Fibroblast of skin of right biceps (primary cell): ENCODE measurements at places on chromosomes 2 and 18.

DNA sequence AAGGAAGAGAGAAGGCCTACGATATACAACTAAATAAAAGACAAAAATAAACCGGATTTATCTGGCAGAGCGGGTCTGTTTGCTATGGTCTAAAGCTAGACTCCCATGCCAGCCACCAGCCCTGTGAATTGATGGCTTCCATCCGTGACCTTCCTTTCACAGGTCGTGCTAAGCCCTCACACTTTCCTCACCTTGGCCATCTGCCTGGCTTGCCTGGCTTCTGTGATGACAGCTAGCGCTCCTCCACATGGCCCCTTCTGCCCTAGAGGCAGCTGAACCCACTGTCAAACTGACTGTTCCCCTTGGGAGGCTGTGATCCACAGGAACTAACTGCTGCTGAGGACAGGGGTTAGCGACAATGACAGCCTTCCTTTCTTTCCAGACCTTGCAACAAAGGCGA is 32.5 kb downstream of the GAREM1 start:
- DNase-seq = no peak

DNA sequence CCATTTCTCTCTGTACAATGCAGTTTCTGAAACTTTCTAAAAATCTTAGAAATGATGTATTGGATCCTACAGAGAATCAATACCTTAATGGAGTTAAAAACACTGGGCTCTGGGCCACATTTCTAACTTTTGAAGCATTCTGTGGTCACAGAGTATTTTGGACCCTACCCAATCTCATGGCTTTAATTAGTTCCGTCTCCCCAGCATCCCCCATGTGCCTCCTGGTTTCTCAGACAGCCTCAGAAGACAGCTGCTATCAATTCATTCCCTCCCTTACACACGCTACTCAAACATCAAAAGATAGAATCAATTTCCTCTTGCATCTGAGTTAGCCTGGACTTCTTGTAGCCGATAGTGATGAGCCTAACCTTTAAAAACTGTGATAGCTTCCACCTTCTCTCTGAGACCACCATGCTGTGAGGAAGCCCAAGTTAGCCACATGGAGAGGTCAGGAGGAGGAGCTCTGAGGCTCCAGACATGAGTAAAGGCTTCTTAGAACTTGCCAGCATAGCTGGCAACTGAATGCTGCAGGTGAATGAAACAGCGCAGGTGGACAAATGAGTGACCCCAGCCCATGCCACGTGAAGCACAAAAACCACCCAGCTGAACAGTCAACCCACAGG is 10.4 kb downstream of the ADCY3 start:
- peak; percentile 89 for DNase-seq

GRCh38 chr18:11245879-11246278 is 96.5 kb upstream of the PIEZO2 start:
- peak; percentile 74 for DNase-seq

GRCh38 chr2:109185338-109185737 is 56.3 kb downstream of the SH3RF3 start:
- DNase-seq = peak; percentile 30

GRCh38 chr2:8004250-8004681 is 677.6 kb upstream of the ID2 start:
- DNase-seq = peak; percentile 93

DNA sequence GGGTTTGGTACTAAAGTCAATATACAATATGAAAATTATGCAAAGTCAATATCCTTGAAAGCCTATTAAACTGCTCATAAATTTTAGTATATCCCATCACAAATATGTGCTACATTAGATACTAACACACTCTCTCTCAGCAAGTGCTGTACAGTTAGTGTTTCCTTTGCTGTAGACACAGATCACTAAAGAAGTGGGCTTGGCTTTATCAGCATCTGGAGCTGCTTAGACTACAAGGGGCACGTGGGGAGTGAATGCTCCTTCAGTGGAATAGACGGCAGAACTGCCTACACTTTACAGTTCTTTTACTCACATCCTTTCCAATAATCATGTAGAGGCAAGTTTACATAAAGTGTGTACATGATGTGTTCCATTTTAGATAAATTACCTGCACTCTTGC is 26.0 kb upstream of the EFEMP1 start:
- no peak for DNase-seq

DNA sequence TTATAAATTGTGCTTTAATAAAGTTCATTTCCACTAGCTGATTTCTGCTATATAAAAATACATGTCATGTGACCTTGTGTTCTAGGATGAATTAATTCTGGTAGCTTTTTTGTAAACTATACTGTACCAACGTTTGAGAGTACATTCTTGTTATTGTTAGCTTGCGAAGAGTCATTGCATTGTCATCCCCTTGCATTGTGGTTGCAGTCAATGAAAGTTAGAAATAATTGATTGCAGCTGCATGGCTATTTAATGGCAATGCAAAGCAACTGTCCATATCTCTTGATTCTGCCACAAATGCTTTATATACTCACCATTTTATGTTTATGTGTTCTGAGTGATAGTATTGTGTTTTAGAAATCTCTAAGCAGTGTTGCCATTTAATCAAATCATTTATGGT is 91.6 kb downstream of the ZNF407 start:
- DNase-seq = peak; percentile 83

GRCh38 chr2:11250400-11251196 is 93.8 kb downstream of the ROCK2 start:
- peak; percentile 39 for DNase-seq

- no peak for DNase-seq
Measured at GRCh38 chr2:56803596-56803995, 619.8 kb downstream of the CCDC85A start.

GRCh38 chr2:160353166-160353565 is 140.4 kb downstream of the RBMS1 start:
- DNase-seq = no peak

- DNase-seq = no peak
Measured at GRCh38 chr18:36610661-36611060, 218.1 kb downstream of the TPGS2 start.

- DNase-seq = no peak
Measured at GRCh38 chr2:8243748-8244400, 438.0 kb upstream of the ID2 start.

DNA sequence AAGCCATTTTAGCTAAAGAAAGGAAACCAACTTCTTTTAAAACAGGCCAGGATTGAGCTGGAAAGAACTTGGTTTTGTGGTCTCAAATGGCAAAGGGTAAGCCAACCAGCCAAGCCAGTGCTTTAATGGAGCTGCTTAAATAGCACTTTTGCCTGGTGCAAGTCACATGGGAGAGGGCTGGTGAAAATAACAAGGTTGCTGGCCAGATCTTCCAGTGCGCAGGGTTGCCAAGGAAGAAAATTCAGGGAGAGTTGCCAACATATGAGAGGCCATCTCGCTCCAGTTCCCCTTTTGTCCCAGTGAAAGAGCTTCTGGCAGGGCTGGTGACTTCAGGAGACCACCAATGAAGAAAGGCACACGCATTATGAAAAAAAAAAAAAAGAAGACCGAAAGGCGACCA is 57.3 kb downstream of the IRS1 start:
- no peak for DNase-seq

DNA sequence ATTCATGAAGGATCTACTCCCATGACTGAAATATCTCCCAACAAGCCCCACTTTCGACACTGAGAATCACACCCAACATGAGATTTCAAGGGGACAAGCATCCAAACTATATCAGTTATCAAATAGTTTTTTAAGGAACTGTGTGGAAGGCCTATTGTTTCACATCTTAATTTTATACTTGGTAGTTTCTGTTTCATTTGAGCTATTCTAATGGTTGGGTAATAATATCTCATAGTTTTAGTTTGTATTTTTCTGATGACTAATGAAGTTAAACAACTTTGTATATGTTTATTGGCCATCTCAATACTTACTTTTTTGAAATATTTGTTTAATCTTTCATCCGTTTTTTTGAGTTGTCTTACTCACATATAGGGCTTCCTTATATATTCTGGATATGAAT is 135.0 kb downstream of the SCG2 start:
- DNase-seq = no peak
